H9 (cell line): ENCODE measurements at places on chromosomes 4 and X.
A peak's percentile ranks its signal among the peaks of the same experiment; 100 is the strongest.

DNA sequence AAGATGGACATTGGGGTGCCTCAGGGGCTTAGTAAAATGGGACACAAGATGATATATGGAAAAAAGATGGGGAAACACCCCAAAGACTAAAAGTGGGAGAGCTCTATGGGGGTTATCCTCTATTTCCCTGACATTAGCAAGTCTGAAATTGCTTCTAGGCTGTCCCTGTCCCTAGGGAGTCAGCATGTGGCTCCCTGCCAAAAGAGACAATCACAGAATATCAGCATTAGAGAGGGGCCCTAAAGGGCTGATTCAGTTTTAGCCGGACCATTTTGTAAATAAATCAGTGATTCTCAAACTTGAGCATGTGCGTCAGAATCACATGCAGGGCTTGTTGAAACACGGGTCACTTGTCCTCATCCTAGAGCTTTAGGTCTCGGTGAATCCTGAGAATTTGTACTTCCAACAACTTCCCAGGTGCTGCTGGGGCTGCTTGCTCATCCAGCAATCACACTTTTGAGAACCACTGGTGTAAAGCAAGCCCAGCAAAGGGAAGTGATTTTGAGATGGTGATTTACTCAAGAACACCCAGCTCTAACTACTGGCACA lies 165.3 kb upstream of the DGKK start:
- no peak for DNase-seq

DNA sequence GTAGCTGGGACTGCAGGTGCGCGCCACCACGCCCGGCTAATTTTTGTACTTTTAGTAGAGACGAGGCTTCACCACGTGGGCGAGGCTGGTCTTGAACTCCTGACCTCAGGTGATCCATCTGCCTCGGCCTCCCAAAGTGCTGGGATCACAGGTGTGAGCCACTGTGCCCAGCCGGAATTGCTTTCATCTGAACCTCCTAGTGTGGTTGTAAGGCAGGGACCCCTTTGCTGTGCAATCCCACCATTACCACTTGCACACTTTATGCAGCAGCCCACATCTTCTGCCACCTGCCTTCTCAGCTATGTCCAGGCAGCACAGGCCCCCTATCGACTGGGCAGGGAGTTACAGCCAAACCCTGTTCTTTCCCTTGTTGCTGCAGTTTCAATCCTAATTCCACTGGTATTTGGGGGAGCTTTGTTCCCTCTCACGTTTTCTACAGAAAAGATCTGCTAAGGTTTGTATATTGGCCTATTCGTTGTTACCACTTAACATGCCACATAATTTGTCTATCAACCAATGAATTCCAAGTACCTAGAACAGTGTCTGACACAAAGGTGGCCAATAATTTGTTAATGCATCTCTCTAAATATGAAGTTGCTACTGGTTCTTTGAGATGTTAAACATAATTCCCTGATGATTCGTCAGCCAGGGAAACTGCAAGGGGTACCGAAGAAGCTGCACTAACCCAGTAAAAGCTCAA lies 6.5 kb downstream of the RPL39 start:
- peak; percentile 48 for DNase-seq

- no peak for DNase-seq
Observed at GRCh38 chrX:102840871-102841705, 96.0 kb upstream of the RAB40AL start.

GRCh38 chr4:188839704-188840103 lies 700.5 kb downstream of the TRIML1 start:
- DNase-seq = no peak

- DNase-seq = no peak
Observed at GRCh38 chr4:132998585-132999230, 150.4 kb upstream of the PCDH10 start.

- peak; percentile 48 for DNase-seq
Observed at GRCh38 chr4:142336251-142336934, 509.7 kb downstream of the INPP4B start.

DNA sequence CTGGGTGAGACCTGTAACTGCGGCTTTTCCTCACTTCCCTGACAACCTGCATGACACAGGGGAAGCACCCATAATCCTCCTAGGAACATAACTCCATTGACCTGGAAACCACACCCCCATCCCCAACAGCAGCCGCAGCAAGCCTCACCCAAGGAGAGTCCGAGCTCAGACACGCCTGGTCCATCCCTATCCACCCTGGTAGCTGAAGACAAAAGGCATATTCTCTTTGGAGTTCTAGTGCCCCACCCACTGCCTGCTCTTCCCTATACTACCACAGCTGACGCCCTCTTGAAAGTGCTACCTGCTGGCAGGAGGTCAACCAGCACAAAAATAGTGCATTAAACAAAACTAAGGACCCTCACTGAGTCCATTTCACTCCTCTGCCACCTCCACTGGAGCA lies 1080.9 kb upstream of the IGFBP7 start:
- DNase-seq = peak; percentile 25

GRCh38 chr4:76199664-76200211 lies 13.9 kb downstream of the SCARB2 start:
- peak; percentile 33 for DNase-seq

DNA sequence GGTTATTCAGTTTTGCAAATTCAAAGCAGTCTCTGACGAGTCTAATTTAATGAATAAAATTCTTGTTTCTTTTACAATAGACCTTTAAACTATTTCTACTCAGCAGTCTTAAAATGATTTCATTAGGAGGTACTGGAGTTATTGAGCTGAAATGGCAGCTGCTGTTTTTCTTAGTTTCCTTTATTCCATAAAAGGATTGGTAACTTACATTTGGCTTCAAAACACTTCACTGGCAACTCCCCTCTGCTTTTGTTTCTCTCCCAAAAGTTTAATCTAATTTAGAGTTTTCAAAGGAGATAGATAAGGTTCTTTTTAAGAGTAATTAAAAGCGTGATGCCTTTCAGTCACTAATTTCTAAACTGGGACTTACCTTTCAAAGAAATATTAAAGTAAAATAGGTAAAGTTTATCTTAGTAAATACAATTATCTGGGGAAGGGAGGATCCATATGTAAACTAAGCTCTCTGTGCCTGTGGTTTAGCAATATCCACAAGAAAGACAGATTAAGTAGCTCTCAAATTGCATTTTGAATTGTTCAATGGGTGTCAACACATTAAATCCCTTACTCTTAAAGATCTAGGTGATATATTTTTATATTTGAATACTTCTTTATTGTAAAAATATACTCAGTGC lies 17.1 kb upstream of the PCDH10 start:
- no peak for DNase-seq

- DNase-seq = no peak
Observed at GRCh38 chrX:124347242-124347641, 879 bp downstream of the SH2D1A start.

GRCh38 chr4:187608001-187608421 lies 387.6 kb upstream of the ZFP42 start:
- DNase-seq = no peak

DNA sequence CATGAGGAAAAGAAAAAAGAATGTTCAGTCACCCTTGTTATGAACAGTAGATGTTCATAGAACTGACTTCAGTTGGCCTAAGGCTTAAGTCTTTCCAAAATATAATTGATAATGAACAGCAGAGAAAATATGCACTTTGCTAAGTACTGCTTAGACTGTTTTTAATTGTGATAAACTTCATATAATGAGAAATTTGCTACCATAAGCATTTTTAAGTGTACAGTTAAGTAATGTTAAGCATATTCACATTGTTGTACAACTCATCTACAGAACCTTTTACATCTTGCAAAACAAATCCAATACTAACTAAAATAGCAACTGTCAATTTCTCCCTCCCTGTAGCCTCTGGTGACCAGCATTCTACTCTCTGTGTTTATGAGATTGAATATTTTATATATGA lies 792.2 kb upstream of the LCORL start:
- no peak for DNase-seq

- DNase-seq = no peak
Observed at GRCh38 chr4:58064653-58065052, 954.5 kb upstream of the IGFBP7 start.

DNA sequence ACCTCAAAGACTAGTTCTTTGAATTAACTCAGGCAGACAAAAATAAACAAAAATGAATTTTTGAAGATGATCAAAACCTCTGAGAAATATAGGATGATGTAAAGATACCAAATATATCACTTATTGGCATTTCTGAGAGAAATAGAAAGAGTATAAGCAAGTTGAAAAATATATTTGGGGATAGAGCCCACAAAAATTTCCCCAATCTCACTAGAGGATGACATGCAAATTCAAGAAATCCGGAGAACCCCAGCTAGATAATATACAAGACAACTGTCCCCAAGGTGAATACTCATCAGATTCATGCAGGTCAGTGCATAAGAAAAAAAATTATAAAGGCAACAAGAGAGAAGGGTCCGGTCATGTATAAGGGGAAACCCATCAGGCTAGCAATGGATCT lies 129.1 kb downstream of the CXXC4 start:
- no peak for DNase-seq

DNA sequence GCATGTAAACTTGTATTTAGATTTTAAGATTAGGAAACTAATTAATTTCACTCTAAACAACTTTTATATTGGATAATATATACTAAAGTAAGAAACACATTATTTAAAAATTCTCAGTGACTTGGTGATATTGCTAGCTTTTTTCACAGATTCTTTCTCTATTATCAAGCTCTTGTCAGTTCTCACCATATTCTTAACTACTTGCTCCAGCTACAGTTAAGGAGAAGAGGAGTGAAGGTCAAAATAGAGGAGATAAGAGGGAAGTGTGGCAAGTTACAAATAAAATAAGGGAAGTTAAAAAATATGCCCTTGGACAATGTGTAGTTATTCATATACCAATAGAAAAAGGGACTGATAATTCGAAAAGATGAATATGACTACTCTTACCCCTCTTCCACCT lies 34.7 kb upstream of the NAF1 start:
- DNase-seq = no peak

DNA sequence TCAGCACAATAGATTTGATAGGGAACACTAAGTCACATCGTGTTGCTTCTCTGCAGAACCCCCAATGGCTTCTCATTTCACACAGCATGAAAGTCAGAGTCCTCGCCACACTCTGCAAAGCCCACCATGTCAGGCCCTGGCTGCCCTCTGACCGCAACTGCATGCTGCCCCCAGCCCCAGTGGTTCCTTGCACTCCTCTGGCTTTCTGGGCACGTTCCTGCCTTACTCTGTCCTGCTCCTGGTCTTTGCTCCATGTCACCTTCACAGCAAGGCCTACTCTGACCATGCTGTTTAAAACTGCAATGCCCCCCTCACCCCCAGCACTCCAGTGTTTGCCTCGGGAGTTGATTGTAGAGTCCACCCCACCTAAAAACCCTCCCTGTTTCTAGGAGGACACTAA lies 78.1 kb downstream of the EVC start:
- DNase-seq = peak; percentile 10

DNA sequence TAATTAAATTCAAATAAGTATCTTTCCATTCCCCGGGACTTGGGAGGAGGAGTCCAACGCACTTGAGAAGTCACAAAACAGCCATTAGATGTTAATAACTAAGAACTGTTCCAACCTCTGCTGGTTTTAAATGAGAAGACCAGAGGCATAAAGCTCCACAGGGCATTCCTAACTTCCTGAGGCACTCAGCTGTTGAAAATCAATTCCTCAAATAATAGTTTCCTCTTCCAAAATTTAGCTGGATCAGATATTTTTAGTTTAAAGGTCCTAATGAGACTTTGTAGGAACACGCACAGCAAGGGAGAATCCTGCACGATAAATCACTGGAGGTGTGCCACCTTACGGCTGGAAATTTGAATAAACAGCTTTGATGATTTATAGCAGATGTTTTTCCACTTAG lies 504.3 kb upstream of the ZFP42 start:
- no peak for DNase-seq

DNA sequence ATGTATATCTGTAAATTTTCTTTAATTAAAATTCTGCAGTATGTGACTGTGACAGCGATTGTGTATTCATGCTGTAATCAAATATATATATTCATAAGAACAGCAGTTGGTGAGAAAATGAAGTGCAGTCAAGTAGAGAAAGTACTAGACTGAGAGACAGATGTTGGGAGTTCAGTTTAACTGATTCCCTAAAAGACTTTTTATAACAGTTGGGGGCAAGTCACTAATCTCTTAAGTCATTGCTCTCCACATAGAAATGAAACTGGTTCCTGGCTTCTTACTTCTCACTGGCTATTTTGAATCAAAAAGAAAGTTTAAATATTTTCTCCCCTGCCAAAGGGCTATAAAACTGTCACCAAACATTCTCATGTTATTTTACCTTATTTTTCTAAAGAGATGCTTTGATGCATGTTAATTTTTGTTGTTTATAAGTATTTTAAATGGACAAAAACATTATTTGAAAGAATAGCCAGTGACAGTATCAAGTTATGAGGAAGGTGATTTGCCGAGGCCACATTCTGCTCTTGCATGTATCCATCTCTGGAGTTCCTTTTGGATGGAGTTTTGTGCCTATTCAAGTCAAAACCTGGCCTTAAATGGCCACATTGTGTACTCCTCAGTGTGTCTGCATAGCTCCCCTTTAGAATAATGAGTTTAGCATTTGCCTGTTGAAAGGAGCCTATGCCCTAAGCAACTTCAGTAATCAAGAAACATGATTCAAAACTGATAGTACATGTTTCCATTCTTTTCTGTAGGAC lies 30.8 kb downstream of the EXOC1 start:
- DNase-seq = no peak

DNA sequence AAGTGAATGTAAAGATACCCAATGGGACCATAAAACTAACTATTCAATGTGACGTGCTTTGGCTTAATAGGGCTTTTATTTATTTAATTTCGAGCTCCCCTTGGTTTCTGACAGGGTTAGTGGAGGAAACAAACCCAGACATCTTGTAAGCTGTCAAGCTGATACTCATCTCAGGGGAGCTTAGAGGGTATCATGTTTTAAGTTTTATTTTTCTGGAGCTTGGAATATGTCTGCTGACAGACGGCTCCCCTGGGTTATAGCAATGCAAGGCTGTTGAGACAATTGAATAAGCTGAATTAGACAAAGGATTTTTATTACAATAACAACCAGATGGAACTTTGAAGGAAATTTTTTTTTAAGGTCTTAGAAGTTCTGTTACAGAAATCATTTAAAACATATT lies 456.5 kb downstream of the IL1RAPL1 start:
- no peak for DNase-seq

GRCh38 chrX:131306601-131307000 lies 17.5 kb upstream of the IGSF1 start:
- no peak for DNase-seq

GRCh38 chrX:55488593-55489313 lies 895 bp downstream of the USP51 start:
- DNase-seq = peak; percentile 70

DNA sequence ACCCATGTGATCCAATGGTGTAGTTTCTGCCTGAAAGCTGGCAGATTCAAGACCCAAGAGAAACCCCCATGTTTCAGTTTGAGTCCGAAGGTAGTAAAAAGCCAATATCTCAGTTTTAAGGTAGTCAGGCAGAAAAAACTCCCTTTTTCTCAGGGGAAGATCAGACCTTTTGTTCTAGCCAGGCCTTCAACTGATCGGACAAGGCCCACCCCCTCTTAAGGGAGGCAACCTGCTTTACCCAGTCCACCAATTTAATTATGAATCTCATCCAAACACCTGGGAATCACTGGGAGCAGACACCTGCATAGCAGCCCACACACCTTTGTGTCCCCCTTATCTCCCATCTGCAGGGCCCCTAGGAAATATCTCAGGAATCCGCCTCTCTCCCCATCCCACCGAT lies 322.0 kb downstream of the STK32B start:
- DNase-seq = peak; percentile 3

- no peak for DNase-seq
Observed at GRCh38 chr4:136554033-136554432, 978.3 kb downstream of the PCDH18 start.
